Mucosa of descending colon (tissue), 3 donors: ENCODE measurements at places on chromosomes 3 and 15. TPM values are rescaled to one million over a fixed set of nuclear protein-coding genes. Genes with fewer than 3 reads are reported as not detected.

- no peak for DNase-seq
Measured at GRCh38 chr3:171277456-171278298, 182.5 kb downstream of the TNIK start.

AHSG gene
- not detected for total RNA-seq

DNA sequence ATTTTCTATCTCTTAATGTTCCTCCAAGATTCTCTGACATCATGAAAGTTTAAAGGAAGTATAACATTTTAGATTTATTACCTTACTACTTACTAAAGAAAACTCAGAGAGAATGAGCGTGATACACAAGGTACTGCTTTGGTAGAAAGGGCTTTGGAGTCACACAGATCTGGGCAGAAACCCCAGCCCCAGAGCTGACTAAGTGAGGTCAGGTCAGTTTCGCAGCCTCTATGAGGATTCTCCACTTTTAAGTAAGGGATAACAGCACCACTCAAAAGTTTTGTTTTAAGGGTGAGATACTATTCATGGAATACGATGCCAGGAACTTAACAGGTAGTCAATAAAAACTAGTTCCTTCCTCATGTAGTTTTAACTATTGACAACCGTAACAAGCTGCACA lies 76.1 kb downstream of the CLDN11 start:
- DNase-seq = no peak

DNA sequence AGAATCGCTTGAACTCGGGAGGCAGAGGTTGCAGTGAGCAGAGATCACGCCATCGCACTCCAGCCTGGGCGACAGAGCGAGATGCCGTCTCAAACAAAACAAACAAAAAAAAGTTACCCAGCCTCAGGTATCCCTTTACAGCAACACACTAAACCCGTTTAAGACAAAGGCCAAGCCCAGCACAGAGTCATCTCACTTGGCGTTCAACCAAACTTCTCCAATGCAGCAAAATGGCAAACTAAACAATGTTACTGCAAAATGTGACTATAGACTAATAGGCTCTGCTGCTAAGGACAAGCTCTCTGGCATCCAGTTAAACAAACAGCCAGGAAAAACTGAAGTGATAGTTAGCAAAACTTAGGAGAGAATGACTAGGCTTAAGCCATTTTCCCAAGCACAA lies 6.4 kb upstream of the FAM219B start:
- no peak for DNase-seq

DNA sequence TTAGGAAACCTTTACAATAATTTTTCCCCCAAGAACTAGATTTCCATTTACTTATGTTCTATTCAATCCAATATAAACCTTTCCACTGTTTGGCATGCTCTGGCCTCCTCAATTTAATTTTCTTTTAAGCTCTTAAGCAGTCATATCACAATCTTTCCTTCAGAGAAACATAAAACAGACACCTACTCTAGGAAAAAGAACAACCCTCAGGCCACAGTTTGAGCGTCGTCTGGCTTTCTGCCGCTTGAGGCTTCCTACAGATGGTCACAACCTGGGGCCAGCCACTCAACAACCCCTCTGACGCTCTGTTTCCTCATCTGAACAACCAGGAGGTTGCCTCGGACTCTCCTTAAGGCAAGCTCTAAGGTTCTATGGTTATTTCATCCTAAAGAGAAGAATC lies 143.3 kb downstream of the ADAMTS17 start:
- DNase-seq = no peak
